ENCODE measurements at places on chromosomes 5 and 9.
A peak's percentile ranks its signal among the peaks of the same experiment; 100 is the strongest.

GRCh38 chr9:83560169-83560826 lies 22.1 kb upstream of the FRMD3 start:
- no peak for DNase-seq

- DNase-seq: no peak
Measured at GRCh38 chr5:7850395-7851239, at the start of gene CFAP90. Gene CFAP90 (minus strand): TSS chr5:7851133. CDS start chr5:7851021, 112 bp downstream.

DNA sequence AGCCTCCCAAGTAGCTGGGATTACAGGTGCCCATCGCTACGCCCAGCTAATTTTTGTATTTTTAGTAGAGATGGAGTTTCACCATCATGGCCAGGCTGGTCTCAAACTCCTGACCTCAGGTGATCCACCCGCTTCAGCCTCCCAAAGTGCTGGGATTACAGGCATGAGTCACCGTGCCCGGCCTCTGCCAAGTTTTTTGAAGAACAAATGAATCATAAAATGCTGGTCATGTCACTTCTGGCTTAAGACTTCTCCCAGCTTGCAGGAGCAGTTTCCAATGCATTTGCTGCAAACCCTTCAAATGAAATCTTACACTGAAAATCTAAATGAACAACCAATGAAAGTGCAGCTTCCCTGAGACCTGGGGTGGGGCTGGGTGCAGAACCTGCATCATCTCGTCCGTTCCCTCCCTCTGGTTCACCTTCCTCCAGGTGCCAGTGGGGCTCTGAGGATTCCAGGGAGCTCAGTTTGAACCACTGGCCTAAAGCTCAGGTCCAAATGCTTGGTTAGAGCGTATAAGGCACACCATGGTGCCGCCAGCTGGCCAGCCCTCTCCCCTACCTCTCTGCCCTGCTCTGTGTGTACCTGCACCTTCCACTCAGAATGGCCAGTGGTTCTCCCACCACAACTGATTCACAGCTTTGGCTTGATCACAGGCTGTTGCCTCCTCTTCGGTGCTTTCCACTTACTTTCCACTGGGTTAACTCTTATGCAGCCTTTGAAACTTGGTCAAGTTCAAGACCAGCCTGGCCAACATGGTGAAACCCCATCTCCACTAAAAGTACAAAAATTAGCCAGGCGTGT lies 39.8 kb upstream of the FUBP3 start:
- DNase-seq: no peak

- DNase-seq: no peak
Measured at GRCh38 chr9:18920141-18921084, 112.6 kb downstream of the SAXO1 start.

DNA sequence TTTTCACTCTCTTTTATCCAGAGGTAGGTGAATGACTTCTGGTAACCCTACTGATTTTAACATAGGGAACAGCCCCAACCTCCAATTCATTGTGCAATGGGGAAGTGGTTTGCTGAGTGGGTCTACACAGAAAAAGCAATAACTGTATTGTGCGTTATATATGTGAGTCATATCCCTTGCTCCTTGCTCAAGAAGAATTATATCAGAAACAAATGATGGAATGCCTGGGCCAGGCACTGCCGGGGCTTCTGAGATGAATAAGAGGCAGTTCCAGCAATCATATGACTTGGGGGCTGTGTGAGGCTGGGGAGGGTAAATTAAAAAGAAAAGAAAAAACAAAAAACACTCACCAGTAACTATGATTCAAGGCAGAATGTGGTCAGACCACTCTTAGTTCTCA lies 79.2 kb upstream of the ABCA1 start:
- no peak for DNase-seq

DNA sequence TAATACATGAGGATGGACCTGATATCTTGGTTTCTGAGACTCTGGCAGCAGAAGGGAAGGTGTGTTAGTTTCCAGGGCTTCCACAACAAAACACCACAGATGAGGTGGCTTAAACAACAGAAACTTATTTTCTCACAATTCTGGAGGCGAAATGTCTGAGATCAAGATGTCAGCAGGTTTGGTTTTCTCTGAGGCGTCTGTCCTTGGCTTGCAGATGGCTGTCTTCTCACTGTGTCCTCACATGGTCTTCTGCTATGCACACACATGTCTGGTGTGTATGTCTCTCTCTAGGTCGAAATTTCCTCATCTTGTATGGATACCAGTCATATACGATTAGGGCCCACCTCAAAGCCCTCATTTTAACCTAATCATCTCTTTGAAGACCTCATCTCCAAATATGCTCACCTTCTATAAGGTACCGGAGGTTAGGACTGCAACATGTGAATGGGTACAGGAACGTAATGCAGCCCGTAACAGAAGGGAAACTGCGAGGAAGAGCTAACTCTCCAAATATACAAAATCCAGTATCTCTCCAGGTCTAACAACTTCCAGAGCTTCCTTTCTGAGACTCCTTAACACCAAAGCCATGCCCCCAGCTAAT lies 139.8 kb upstream of the SMARCA2 start:
- DNase-seq: no peak

DNA sequence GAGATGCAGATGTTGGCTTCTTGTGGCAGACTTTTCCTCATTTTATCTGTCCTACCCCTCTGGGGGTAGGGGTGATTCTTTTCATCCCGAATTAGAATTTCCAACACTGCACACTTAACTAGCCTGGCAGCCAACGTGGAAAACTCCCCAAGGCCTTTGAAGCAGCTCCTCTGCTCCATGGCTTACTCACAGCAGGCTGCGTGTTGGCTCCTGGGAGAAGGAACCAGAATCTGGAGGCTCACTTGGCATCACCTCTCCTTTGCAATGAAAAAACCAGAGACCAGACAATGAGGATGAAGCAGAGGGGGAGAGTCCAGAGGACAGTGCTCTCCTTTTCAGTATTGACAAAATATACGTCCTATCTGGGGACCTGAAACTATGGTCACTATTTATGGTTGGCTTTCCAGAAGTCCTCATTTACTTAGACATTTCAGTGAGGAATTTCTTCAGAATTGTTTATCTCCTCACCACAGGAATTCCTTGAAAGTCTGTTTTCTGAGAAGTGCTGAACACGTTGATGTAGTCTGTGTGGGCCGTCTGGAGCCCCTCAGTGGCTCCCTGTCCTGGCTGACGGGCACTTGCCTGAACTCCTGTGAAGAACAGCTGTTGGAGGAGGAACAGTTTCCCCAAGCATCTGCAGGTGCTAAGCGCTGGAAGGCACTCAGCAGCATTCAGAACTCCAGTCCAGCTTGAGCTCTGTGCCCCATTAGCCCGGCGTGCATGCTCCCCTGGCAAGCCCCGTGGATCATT lies 231.3 kb downstream of the RFK start:
- DNase-seq: no peak

- no peak for DNase-seq
Measured at GRCh38 chr9:137113385-137114159, 961 bp downstream of the DPP7 start.

DNA sequence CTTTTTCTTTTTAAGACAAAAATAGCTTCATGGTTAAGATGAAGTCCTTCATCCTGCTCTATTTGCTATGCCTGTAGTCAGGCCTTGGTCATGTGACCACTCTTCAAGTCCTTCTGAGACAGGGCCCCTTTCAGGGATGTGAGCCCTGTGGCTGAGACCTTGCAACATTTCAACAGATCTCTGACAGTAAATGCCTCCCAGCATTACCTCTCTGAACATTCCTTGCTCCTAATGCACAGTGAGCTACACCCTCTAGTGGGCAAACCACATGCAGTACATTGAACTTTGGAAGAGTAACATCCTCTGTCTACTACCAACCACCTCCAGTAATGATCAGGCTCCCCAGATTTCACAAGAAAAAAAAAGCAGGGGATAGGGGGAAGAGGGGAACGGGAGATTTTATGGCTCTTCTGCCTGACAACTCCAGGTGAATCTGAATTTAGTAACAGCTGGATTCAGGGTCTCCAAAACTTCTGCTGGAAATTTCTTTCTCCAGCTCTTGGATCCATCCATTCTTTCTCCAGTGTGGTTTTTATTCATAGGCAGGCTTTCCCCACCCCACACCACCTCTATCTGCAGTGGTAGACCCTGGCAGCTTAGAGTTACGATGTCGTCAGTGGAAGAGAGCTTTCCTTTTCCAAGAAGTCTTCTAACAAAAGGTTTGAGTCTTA lies 8.9 kb upstream of the FBXO38 start:
- DNase-seq: peak; percentile 8

- DNase-seq: no peak
Measured at GRCh38 chr5:151686674-151687407, at the start of gene SPARC. Gene SPARC (minus strand): TSS chr5:151686915. CDS start chr5:151676188, 10,727 bp downstream.

DNA sequence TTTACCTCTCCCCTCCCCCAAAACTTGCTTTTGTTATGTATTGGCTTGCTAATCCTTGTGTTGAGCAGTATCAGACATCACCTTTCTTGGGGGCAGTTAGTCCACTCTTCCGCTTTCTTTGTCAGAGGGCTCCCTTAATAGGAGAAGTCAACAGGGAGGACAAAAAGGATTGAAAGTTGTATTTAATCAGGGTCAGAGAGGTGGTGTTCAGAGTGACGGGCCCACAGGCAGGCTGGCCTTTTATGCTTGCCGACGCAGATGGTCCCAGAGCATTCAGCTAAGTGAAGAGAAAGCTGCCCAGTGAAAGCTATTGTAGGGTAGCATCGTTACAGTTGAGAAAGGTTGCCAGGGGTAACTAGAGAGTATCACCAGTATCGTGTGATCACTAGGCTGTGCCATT lies 131.1 kb downstream of the ZCCHC7 start:
- no peak for DNase-seq

DNA sequence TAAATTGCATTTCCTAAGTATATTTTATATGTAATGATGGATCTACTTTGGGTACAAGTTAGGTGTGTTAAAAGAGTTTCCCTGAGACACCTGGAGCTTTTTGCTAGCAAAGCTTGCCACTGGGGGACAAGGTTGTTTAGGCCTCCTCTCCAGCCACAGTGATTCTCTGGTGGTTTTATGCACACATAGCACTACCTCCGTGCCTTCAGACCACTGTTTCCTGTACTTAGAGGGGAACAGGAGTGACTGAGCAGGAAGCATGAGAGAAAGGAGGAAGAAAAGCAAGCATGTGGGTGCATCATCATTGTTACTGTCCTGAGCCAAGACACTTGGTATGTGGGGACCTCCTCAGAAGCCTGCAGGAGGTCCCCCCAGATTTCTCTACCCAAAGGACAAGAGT lies 272.1 kb downstream of the RASEF start:
- no peak for DNase-seq

- no peak for DNase-seq
Measured at GRCh38 chr5:44574678-44575077, 185.5 kb upstream of the FGF10 start.

- DNase-seq: no peak
Measured at GRCh38 chr9:112670991-112671625, 46.8 kb downstream of the INIP start.

DNA sequence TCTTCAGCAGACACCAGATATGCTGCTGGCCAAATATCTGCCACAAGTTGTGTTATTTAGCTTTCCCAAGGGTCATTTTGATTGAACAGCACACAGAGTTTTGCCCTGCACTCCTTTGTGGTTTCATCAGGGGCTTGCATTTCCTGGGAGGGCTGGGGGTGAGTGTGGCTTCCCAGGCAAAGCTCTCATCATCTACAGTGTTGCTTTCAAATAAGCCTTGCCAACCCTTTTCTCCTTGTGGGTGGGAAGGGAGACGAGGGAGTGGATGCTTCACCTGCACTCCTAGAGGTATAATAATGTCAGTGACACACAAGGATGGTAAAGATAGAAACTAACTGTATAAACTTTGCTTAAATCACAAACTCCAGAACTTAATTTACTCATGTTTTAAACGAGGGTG lies 107.0 kb downstream of the MARCHF11 start:
- DNase-seq: no peak

DNA sequence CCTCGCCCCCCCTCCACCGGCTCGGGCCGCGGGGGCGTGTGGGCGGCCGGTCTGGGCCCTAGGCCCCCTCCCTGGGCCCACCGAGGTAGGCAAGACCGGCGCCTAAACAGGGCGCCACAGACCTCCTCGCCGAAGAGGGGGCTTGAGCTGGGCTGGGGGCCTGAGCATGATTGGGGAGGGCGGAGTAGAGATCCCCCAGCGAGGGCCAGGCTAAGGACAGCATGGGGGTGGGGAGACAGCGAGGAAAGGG lies 108.9 kb downstream of the PSD2 start:
- no peak for DNase-seq

GRCh38 chr5:126481243-126481642 lies 58.0 kb downstream of the GRAMD2B start:
- no peak for DNase-seq

- no peak for DNase-seq
Measured at GRCh38 chr5:96569770-96570169, 92.4 kb upstream of the CAST start.

GRCh38 chr5:143129910-143130612 lies 273.4 kb downstream of the NR3C1 start:
- DNase-seq: no peak

DNA sequence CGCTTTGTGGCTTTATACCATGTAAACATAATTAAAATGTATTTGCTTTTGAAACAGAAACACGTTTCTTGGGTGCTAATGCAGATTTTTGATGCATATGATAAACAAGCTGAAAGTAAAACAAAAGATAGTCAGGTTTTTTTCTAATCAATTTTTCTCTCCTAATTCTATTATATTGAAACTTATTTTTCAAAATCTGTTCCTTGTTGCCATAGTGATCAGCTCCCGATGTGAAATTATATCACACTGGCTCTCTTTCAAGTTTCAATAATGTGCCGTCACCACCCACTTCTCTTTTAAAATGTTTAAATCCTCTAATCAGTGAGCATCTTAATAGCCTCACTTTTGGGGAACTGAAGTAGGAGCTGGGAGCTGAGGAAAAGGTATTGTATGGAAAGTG lies 36.4 kb upstream of the DAPK1 start:
- no peak for DNase-seq

GRCh38 chr9:124450931-124451661 lies 845 bp downstream of the ADGRD2 start:
- DNase-seq: no peak

GRCh38 chr9:13705373-13705772 lies 425.9 kb upstream of the MPDZ start:
- no peak for DNase-seq

- peak; percentile 84 for DNase-seq
Measured at GRCh38 chr9:76374783-76375559, 19.3 kb downstream of the RFK start.

GRCh38 chr5:73388306-73388684 lies 60.3 kb downstream of the FOXD1 start:
- no peak for DNase-seq

DNA sequence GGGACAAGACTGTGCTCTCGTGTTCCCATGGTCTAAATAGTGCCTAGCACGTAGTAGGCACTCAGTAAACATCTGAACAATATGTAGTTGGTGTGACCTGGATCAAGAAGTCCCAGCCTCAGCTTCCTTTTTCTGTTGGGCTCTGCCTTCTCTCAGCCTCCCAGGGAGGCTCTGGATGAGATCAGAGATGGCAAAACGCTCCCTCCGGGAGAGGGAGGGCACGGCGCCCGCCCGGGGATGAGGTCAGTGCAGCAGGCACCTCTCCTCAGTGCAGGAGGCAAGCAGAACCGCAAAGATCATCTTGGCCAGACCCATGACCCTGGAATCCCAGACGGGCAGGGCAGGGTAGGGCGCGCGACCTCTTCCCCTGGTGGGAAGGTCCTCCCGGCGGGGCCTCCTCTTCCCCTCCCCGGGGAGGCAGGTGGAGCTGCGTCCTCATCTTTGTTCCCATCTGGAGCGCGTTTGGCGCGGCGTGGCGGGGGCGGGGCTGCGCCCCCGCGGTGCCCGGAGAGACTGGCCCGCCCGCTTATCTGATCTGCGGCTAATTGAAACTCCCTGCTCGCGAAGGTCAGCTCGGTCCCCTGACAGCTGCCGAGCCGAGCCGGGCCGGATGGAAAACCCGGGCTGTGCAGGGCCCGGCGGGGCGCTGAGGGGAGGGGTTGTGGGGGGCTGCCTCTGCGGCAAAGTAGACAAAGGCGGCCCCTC lies 60.9 kb downstream of the CXXC5 start:
- peak; percentile 34 for DNase-seq
